ENCODE measurements at places on chromosomes 5 and 9. TPM values are rescaled to one million over a fixed set of nuclear protein-coding genes. Genes with fewer than 3 reads are reported as not detected.

DNA sequence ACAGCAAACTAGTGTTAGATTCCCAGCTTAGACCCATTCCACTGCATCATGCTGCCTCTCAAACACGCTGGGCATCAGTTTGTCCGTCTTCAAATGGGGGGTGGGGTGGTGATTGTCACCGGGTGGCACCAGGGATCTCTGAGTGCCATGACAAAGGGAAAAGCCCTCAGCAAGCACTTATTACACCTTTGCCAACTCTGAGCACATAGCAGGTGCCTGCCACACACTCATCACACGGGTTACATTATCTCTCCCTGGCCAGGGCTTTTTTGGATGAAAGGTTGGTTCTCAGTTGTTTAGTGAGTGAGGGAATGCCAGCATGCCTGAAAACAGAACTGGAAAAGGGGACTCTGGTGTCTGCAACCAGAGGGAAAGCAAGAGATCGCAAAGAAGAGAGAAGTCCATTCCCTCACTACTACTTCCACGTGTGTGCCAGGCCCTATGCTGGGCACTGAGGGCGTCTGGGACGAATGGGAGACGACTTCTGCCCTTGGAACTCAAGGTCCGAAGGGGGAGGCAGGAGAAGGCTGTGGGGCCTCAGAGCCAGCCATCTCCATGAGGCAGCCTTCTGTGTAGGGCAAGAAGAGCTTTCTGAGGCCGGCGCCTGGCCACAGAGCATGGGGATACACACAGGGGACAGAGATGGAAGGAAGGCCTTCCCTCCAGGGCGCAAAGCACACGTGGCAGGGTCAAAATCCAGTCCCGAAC, 48.9 kb downstream of the PAX5 start:
- no peak for DNase-seq

DNA sequence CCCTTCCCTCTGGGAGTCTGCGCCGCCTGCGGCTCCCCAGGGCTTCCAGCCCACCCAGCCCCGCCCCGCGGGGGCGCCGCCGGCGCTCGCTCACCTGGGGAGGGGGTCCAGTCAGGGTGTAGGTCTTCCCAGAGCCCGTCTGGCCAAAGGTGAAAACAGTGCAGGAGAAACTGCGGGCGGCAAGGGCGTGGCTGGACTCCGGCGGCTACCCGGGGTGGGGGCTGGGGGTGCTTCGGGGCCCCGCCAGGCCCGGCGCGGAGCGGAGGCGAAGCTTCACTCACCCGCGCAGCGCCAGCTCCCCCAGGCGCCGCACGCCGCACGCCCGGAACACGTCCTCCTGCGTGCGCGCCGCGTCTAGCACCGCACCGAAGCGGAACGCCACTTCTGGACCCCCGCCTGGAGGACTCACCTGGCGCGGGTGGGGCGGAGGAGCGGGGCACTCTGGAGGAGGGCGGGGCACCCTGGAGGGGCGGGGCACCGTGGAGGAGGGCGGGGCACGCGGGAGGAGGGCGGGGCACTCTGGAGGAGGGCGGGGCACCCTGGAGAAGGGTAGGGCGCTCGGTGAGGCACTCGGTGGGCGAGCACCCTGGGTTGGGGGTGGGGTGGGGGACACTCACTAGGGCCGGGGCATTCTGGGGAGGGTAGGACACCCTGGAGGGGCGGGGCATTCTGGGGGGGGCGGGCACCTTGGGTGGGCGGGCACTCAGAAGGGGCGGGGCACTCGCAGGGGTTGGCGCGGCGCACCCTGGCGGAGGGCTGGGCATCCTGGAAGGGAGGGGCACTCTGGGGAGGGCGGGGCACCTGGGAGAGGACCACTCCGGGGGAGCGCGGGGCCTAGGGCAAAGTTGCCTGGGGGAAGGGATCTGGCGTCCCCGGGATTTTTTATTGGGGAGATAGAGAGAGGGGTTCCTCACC, 814 bp downstream of the KIF12 start:
- no peak for DNase-seq

ANKRD18A gene
- not detected for polyA plus RNA-seq

GRCh38 chr9:87270221-87270847, 227.3 kb upstream of the DAPK1 start:
- DNase-seq = peak; percentile 85

DNA sequence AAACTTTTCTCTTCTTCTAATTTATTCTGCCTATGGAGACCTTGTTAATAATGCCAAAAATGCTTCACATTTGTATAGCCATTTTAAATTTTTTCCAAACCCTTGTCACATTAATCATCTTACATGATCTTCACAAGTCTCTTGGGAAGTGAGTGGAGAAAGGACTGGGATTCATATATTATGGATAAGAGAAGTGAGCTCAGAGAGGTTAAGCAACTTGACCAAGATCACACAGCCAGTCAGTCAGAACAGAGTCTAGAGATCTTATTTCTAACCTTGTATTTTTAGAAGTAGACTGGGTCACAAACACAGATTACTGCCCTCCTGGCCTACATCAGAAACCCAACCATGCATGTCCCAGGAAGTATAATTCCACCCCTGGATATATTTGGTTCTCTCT, 218.0 kb upstream of the ADRA1B start:
- DNase-seq = no peak

- DNase-seq = peak; percentile 25
These were observed 177.9 kb upstream of the KCNN2 start for GRCh38 chr5:114184006-114184405.

PKN3 gene
- 3.8 TPM for polyA plus RNA-seq

DNA sequence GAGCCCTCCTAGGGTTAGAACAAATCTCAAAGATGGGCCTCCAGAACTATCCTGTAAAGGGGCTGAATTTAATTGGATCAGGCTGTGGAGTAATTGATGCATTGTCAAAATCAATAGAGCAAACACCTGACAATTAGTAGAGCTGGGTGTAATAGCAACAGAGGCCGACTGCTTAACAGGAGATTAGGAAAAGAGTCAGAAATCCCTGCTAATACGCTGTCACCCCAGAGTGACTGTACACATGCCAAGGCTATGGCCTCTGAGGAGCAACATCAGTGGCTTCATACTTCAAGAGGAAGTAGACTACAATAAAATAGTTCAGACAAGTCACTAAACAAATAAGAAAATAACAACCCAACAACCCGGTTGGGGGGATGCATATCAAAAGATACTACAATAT, 18.7 kb upstream of the GRPEL2 start:
- DNase-seq = no peak

GRCh38 chr5:122118356-122118948, 10.9 kb upstream of the ZNF474 start:
- no peak for DNase-seq

RAI14 gene
- 221 TPM for polyA plus RNA-seq

GADD45G gene
- polyA plus RNA-seq = 0.30 TPM

SHLD3 gene
- polyA plus RNA-seq = 1.6 TPM

DNA sequence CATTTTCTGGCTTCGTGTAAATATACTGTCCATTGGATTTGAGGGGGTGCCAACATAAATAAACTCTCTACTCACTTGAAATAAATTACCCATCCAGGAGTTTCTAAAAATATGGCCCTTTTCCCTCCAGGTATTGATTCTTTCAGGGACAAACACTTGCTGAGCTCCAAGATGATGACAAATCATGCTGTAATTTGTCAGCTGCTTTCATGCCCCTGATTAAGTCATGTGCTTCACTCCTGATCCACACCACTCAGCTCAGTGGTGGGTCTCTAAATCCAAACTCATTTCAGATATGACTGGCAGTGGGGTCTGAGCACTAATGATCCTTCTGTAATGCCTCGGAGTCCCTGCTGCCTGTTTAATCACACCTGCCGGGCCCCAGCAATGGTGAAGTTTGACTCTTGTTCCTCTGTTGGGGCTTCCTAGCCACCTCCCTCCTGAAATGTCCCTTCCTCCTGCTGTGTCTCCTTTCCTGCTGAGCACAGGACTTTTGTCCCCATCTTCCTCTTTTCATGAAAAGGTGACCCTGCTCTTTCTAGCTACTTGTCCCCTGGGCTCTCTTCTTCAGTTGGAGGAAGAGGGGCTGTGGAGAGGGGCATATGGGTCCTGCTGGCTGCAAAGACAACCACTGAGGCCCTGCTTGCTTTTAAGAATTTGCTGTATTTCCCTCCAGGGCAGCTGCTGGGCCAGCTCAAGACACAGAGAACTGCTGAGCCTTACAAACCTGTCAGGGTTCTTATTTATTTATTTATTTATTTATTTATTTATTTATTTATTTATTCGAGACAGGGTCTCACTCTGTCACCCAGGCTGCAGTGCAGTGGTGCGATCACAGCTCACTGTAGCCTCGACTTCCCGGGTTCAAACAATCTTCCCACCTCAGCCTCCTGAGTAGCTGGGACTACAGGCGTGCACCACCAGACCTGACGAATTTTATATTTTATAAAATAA, 200.0 kb downstream of the ATP10B start:
- DNase-seq = no peak

- peak; percentile 49 for DNase-seq
These were observed 41.5 kb downstream of the VAV2 start for GRCh38 chr9:133950629-133951111.

GRCh38 chr9:134152022-134152448, 12.3 kb downstream of the RNU6ATAC start:
- no peak for DNase-seq

- DNase-seq = peak; percentile 24
These were observed 144.7 kb downstream of the TRPM6 start for GRCh38 chr9:74742792-74743730.

Measured in IMR-90 (cell line).